ENCODE measurements at places on chromosomes 3 and 15. TPM values are rescaled to one million over a fixed set of nuclear protein-coding genes. Genes with fewer than 3 reads are reported as not detected.

The TIPIN gene
- 28.0 TPM for total RNA-seq

The SPATA12 gene
- total RNA-seq, result not detected

The ASB14 gene
- not detected for total RNA-seq

The KLHL40 gene
- total RNA-seq, result not detected

The GPX1 gene
- 1.6 TPM for total RNA-seq

The CX3CR1 gene
- total RNA-seq, result not detected

The GABRB3 gene
- 0.33 TPM for total RNA-seq

The MNS1 gene
- 2.5 TPM for total RNA-seq

The STRA6 gene
- 0.38 TPM for total RNA-seq

The SCG5 gene
- 0.33 TPM for total RNA-seq

The CILP gene
- not detected for total RNA-seq

The IL1RAP gene
- 1.3 TPM for total RNA-seq

The ST8SIA2 gene
- total RNA-seq, result not detected
